ENCODE measurements at places on chromosomes 12 and 14. TPM values are rescaled to one million over a fixed set of nuclear protein-coding genes. Genes with fewer than 3 reads are reported as not detected.

GRCh38 chr12:91033251-91033650 lies 24.6 kb downstream of the KERA start:
- no peaks in the 10 kb centered on the region for H3K27me3 ChIP-seq
- H3K36me3 ChIP-seq = no peaks in the 10 kb centered on the region
- no peak overlapping the region for H3K27ac ChIP-seq
- no peak for DNase-seq
- H3K4me1 ChIP-seq = no peaks in the 10 kb centered on the region

- peak overlapping the region; percentile 18 for H3K4me3 ChIP-seq
- H3K27ac ChIP-seq = peak overlapping the region; percentile 45
- no peaks in the 10 kb centered on the region for H3K36me3 ChIP-seq
- DNase-seq = peak; percentile 52
Measured at GRCh38 chr14:102683399-102684297, 91.2 kb downstream of the RCOR1 start.

DNA sequence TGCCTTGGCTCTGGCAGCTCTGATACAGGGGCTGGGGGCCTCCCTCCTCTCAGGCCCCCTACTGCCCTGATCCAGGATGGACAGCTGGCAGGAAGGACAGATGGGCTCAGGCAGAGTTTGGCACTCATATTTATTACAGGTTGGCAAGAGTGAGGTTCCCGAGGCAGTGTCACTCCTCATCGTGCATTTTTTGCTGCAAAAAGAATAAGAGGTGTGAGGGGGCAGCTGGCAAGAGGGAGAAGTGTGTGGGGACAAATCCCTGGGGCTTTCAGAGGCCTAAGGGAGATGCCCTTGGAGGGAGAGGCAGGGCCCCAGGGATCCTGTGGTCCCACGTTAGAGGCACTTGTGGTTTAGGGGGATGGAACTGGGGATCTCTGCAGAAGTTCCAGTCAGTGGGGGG lies 5.0 kb downstream of the CMTM5 start:
- no peaks in the 10 kb centered on the region for H3K36me3 ChIP-seq
- H3K4me1 ChIP-seq = no peaks in the 10 kb centered on the region
- no peaks in the 10 kb centered on the region for H3K27me3 ChIP-seq
- DNase-seq = no peak

DNA sequence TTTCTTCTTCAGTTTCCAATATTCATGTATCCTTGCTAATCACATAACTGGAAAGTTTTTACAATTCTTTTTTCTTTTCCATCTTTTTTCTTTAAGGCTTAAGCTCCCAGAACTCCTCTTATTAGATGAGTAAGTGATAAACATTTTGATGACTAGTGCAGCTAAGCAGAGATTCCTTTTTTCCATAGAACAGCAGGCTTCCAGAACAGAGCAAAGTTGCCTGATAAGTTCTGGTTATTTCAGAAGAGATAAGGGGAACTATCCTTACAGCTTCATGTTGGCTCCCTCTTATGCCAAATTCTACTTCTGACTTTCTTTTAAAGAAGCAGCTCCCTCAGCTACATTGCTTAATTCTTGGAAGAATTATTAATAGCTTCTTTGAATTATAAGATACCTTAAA lies 194.7 kb upstream of the FAR2 start:
- no peaks in the 10 kb centered on the region for H3K27me3 ChIP-seq
- H3K4me3 ChIP-seq = no peak overlapping the region

DNA sequence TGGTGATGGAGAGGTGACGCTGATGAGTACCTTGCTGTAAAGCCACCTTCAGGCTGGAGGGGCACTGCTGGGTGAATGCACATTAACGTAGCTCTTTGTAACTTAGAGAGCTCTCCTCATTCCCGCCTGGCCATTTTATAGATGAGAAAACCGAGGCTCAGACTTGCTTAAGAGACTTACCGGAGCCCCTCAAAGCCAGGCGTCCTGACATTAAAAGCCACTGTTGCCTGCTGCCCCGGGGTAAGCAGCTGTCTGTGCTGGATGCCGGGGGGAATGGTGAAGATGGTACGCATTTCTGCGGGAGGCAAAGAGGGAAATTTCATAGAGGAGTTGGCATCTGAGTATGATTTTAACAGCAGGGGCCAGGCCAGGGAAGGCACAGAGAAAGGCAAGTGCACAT lies 49.6 kb upstream of the VRK1 start:
- no peaks in the 10 kb centered on the region for H3K36me3 ChIP-seq
- no peak overlapping the region for H3K4me3 ChIP-seq
- H3K4me1 ChIP-seq = no peaks in the 10 kb centered on the region
- no peak for DNase-seq

DNA sequence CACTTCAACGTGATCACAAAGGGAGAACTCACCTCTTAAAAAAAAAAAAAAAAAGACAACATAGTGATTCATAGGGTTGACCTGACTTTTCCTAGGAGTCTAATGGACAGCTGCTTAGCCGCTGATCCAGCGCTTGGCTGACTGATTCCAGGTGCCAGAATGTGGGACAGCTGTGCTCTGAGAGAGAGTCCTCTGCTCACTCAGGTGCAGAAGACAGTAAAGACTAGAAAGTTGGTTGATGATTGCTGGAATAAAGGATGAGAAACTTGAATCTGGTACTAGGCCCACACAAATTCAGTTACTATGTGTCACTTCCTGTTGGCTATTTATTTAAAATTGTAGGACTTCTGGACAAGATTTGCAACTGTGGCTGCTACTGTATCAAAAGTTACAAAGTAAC lies 229.4 kb downstream of the CHST11 start:
- H3K4me3 ChIP-seq = no peak overlapping the region
- H3K27ac ChIP-seq = no peak overlapping the region
- H3K27me3 ChIP-seq = no peaks in the 10 kb centered on the region

DNA sequence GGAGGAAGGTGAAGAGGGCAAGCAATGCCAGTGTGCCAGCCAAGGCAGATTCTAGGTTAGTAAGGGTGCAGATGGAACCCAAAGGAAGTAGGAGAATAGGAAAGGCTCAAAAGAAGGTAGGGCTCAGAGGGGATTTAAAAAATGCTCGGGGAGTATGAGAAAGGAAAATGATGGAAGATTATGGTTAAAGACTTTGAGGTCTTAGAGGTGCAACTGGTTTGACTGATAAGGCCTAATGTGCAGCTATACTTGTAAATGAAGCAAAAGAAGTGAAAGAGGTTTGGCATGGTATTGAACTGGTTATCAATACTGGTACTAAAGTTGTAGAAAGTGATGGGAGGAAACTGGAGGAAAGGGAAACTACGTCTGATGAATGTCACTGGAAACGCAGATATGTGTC lies 94.7 kb downstream of the RPS6KA5 start:
- no peak overlapping the region for H3K27ac ChIP-seq
- DNase-seq = no peak
- no peak overlapping the region for H3K4me3 ChIP-seq
- no peaks in the 10 kb centered on the region for H3K36me3 ChIP-seq
- peaks cover 9% of the 10 kb centered on the region for H3K4me1 ChIP-seq
- H3K27me3 ChIP-seq = no peaks in the 10 kb centered on the region

- H3K4me3 ChIP-seq = no peak overlapping the region
- H3K36me3 ChIP-seq = no peaks in the 10 kb centered on the region
- DNase-seq = no peak
- H3K4me1 ChIP-seq = peaks cover 15% of the 10 kb centered on the region
Measured at GRCh38 chr12:39297891-39298290, 145.0 kb downstream of the KIF21A start.

DNA sequence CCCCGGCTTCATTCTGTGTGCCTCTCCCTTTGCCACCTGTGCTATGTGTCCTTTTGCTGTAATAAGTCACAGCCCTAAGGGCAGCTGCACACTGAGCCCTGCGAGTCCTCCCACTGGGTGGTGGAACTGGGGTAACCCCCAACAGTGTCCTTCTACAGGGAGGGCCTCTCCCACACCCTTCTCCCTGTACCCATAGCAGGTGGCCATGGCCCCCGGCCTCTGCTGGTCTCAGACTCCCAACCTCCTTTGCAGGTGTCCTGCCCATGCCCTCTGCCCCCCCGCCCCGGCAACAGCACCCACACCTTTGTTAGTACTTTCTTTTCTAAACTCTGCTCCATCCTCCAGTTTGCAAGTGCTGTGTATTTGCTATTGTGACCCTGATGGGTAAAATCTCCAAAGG lies 171.8 kb downstream of the PIWIL1 start:
- no peak overlapping the region for H3K4me3 ChIP-seq
- H3K27me3 ChIP-seq = no peaks in the 10 kb centered on the region
- DNase-seq = no peak
- no peaks in the 10 kb centered on the region for H3K36me3 ChIP-seq
- H3K4me1 ChIP-seq = no peaks in the 10 kb centered on the region
- H3K27ac ChIP-seq = no peak overlapping the region

- no peaks in the 10 kb centered on the region for H3K27me3 ChIP-seq
- no peak overlapping the region for H3K27ac ChIP-seq
- H3K36me3 ChIP-seq = no peaks in the 10 kb centered on the region
- no peak for DNase-seq
- no peaks in the 10 kb centered on the region for H3K4me1 ChIP-seq
- H3K4me3 ChIP-seq = no peak overlapping the region
Measured at GRCh38 chr14:70454731-70455130, 2.8 kb downstream of the ADAM21 start.

DNA sequence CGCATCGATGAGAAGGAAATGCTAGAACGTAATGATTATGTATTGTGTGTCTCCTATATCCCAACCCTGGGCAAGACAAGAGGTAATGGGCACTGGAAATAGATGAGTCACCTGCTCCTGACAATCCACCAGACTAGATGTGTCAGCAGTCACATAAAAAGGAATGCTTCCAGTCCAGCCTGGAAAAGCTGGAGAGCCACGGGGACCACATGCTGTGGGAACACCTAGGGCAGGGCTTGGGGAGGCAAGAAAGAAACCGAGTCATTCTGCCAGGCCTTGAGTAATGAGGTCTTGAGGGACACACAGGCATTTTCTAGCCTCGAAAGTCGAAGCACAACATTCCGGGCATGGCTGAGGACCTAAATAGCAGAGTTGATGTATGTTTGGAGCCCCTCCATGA lies 716.7 kb upstream of the TMEM132C start:
- no peaks in the 10 kb centered on the region for H3K27me3 ChIP-seq
- no peak overlapping the region for H3K27ac ChIP-seq
- H3K36me3 ChIP-seq = no peaks in the 10 kb centered on the region
- no peak for DNase-seq
- H3K4me3 ChIP-seq = no peak overlapping the region
- no peaks in the 10 kb centered on the region for H3K4me1 ChIP-seq

- no peak overlapping the region for H3K4me3 ChIP-seq
- no peaks in the 10 kb centered on the region for H3K27me3 ChIP-seq
- H3K4me1 ChIP-seq = no peaks in the 10 kb centered on the region
- H3K36me3 ChIP-seq = no peaks in the 10 kb centered on the region
- no peak for DNase-seq
Measured at GRCh38 chr14:72314808-72315435, 382.7 kb downstream of the RGS6 start.

GRCh38 chr12:69059465-69060457 lies 126.8 kb upstream of the CPM start:
- no peak for DNase-seq
- no peak overlapping the region for H3K4me3 ChIP-seq
- H3K36me3 ChIP-seq = no peaks in the 10 kb centered on the region
- no peak overlapping the region for H3K27ac ChIP-seq
- no peaks in the 10 kb centered on the region for H3K27me3 ChIP-seq

GRCh38 chr12:108858311-108859074 lies 1.1 kb upstream of the SSH1 start:
- peak overlapping the region; percentile 63 for H3K4me3 ChIP-seq
- no peaks in the 10 kb centered on the region for H3K36me3 ChIP-seq
- H3K27ac ChIP-seq = peak overlapping the region; percentile 66
- DNase-seq = no peak
- H3K27me3 ChIP-seq = no peaks in the 10 kb centered on the region
- H3K4me1 ChIP-seq = peaks cover 10% of the 10 kb centered on the region

Gene MUCL1
- total RNA-seq = not detected

Gene MYF6
- not detected for total RNA-seq

Gene SLC25A47
- not detected for total RNA-seq

Gene MMP14
- 62.9 TPM for total RNA-seq

Gene VDR
- 13.6 TPM for total RNA-seq

Gene MIS18BP1
- 31.4 TPM for total RNA-seq

Gene NUP37
- 87.4 TPM for total RNA-seq

Gene TNS2
- total RNA-seq = 2.4 TPM

Gene FGF23
- total RNA-seq = not detected
